ENCODE measurements at places on chromosomes 5 and 9.

GRCh38 chr5:142869886-142870285 lies 99.7 kb downstream of the ARHGAP26 start:
- H3K27ac ChIP-seq: peak overlapping the region; percentile 82
- H3K4me3 ChIP-seq: no peak overlapping the region
- no peaks in the 10 kb centered on the region for H3K4me1 ChIP-seq
- no peak for DNase-seq
- H3K36me3 ChIP-seq: no peaks in the 10 kb centered on the region

GRCh38 chr9:98577446-98577845 lies 131.3 kb downstream of the GABBR2 start:
- no peaks in the 10 kb centered on the region for H3K4me1 ChIP-seq
- H3K27ac ChIP-seq: no peak overlapping the region
- no peaks in the 10 kb centered on the region for H3K36me3 ChIP-seq
- no peak overlapping the region for H3K4me3 ChIP-seq

- H3K4me1 ChIP-seq: no peaks in the 10 kb centered on the region
- H3K27me3 ChIP-seq: no peaks in the 10 kb centered on the region
- H3K27ac ChIP-seq: peak overlapping the region; percentile 70
- no peak overlapping the region for H3K4me3 ChIP-seq
- DNase-seq: peak; percentile 83
These were observed 39.7 kb upstream of the SPRY4 start for GRCh38 chr5:142364251-142365145.

DNA sequence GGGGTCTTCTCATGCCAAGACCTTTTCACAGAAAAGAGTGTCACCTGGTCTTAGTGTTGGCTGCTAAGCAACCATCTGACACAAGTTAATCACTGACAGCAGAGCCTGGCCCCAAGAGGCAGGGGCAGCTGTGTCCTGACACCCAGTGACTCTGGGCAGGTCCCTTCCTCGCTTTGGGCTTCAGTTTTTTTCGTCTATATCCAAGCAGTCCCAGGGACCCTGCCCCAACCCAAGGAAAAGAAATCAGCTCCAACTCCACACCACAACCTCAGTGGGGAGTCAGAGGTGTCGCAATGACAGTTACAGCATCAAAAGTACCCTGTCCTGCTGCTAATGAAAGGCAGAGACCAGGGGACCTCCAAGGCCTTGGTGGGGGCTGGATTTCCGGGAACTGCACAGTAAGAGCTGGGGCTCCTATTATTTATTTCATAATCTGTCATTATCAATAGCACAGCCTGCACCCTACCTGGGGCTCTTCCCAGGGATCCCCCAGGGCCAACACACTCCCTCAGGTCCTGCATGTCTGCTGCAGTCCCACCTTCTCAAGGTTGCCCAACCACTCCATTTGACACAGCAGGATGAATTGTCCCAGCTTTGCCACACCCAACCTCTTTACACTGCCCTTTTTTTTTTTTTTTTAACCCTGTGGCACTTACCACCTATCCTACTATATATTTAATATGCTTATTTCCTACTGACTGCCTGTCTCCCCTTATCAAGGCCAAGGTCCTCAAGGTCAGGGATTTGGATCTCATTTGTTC lies 9.4 kb downstream of the ANKS6 start:
- DNase-seq: no peak
- H3K4me3 ChIP-seq: no peak overlapping the region
- H3K27me3 ChIP-seq: no peaks in the 10 kb centered on the region
- no peaks in the 10 kb centered on the region for H3K36me3 ChIP-seq

DNA sequence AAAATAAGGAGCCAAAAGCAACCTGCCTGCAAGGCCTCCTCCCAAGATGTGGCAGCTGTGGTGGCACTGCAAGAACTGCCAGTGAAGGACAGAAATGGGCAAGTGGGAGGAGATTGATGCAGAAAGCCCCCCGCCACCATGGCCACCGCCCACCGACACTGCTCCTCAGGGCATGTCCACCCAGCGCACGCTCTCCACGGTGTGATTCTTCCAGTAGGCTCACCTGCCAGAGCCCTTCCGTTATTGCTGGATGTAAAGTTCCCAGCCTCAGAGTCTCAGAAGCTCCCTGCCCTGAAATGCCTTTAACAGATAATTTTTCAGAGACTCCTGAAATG lies 155.2 kb upstream of the PHYKPL start:
- H3K27me3 ChIP-seq: peaks cover 14% of the 10 kb centered on the region
- H3K4me1 ChIP-seq: no peaks in the 10 kb centered on the region
- no peak overlapping the region for H3K4me3 ChIP-seq
- no peak overlapping the region for H3K27ac ChIP-seq
